Ovary (tissue), 10 donors: ENCODE measurements at places on chromosomes 12 and 14. TPM values are rescaled to one million over a fixed set of nuclear protein-coding genes. Genes with fewer than 3 reads are reported as not detected.

The VRTN gene
- total RNA-seq, result not detected

The ADCY6 gene
- total RNA-seq, result 14.8 TPM

The CLEC4E gene
- 1.5 TPM for total RNA-seq

The LRFN5 gene
- 4.0 TPM for total RNA-seq

The ALDH1L2 gene
- total RNA-seq, result 1.3 TPM

The GSG1 gene
- not detected for total RNA-seq

The CLEC4A gene
- 0.96 TPM for total RNA-seq

The PITPNM2 gene
- 31.0 TPM for total RNA-seq

The GNS gene
- total RNA-seq, result 98.7 TPM

The SDS gene
- total RNA-seq, result 0.81 TPM

The COL2A1 gene
- total RNA-seq, result 0.72 TPM

The TTC6 gene
- 0.58 TPM for total RNA-seq

The RERGL gene
- 4.5 TPM for total RNA-seq

The TRPV4 gene
- total RNA-seq, result 0.45 TPM

The FAM181A gene
- total RNA-seq, result 0.37 TPM
